ENCODE measurements at places on chromosomes 11 and 22.
A peak's percentile ranks its signal among the peaks of the same experiment; 100 is the strongest.

- DNase-seq = no peak
Measured at GRCh38 chr11:76903325-76903724, 42.6 kb downstream of the ACER3 start.

DNA sequence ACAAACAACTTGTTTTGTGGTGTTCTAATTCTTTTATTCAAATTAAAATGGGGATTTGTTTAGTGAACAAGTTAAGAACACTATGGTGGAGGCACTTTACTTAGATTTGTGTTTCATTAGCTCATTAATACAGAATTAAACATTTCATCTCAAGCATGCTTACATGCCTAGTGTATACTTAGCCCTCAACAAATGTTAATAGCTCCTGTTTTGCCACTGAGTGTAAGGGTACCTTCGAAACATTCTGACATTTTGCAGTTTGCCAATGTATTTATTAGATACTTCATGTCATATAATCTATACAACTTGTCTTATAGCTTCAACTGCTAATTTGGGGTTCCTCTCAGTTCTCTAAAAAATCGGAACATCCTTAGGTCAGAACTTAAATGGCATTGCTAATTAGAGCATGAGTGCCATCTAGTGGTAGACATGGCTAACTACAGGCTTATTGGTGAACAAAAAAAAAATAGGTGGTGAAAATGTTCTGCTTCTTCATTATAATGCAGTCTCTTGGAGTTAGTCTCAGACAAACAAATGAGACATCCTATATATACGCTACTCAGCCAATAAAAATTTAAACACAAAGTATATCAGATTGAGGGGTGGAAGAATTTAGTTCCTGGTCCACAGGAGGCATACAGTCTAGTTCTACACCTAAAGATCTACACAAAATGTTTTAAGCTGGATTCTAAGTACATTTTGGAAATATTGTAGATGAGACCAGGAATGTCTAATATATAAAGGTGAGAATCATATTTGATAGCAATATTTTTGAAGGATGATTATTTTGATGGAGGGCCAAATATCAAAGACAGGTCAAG is 4.9 kb upstream of the CNTN5 start:
- DNase-seq = peak; percentile 6

GRCh38 chr11:43574949-43575912 is 105.3 kb upstream of the HSD17B12 start:
- no peak for DNase-seq

- DNase-seq = no peak
Measured at GRCh38 chr11:65743681-65744025, 23.1 kb upstream of the RNASEH2C start.

GRCh38 chr11:120599816-120600420 is 88.4 kb downstream of the GRIK4 start:
- no peak for DNase-seq

GRCh38 chr11:19478891-19479290 is 233.7 kb upstream of the NAV2 start:
- no peak for DNase-seq
